HFFc6 (cell line): ENCODE measurements at places on chromosomes 12 and 14.
A peak's percentile ranks its signal among the peaks of the same experiment; 100 is the strongest.

DNA sequence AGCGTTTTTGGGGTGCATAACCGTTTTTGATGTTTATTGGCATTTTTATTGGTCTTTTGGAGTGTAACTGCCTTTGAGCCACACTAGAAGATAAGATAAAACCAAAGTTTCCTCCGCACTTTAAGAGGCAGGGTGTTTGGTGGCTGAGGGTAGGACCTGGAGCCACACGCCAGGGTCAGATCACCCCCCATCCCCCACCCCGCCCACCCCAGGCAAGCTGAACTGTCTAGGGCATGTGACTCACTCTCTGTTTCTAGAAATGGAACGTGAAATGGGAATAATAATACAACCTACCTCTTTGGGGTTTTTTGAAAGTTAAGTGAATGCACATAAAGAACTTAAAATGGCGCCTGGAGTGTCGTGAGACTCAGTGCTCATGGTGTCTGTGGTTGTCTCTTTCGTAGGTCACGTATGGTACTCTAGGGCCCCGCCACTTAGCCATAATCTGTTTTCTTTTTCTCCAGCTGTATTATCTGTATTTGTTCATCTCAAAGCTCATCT, 56.0 kb downstream of the PPP2R5C start:
- no peak for DNase-seq

GRCh38 chr12:114140576-114140975, 174.5 kb upstream of the RBM19 start:
- no peak for DNase-seq

DNA sequence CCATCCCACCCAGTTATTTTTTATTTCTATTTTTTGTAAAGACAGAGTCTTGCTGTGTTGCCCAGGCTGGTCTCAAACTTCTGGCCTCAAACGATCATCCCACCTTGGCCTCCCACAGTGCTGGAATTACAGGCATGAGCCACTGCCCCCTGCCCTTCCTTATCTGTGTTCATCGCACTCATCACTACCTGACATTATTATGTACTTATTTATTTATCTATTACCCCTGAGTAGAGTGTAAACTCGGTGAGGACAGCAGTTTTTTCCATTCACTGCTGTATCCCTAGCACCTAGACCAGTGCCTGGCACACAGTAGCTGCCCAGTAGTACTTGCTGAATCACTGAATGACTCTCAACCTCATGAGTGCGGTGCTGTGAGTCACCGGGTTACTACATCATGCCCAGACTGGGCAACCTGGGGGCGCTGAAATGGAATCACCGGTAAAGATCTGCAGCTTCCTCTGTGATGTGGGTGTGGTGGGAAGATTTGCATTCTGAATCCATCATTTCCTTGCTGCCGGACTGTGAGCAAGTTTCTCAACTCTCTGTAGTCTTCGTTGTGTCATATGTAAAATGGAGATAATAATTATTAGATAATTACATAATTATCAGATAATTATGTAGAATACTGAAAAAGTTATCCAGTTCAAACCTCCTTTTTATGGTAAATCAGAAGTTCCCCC, 81.9 kb upstream of the USP44 start:
- peak; percentile 88 for DNase-seq

GRCh38 chr14:65993103-65993502, 493.1 kb upstream of the CCDC196 start:
- DNase-seq: no peak

- peak; percentile 96 for DNase-seq
These were observed 58.7 kb downstream of the ST8SIA1 start for GRCh38 chr12:22275843-22276242.

DNA sequence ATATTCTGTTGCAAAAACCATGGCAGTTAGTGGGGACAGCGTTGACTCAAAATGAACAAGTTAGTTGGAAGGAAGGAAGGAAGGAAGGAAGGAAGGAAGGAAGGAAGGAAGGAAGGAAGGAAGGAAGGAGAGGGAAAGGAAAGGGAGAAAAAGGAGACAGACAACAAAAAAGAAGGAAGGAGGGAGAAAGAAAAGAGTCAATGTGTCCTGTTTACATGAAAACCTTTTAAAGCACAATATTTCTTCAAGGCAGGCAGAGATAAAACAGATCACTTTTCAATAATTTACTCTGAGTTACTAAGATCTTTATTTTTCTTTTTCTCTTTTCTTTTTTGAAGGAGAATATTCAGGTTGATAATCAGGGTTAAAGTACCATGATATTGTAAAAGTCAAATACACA, 99.4 kb downstream of the CCER1 start:
- DNase-seq: no peak

DNA sequence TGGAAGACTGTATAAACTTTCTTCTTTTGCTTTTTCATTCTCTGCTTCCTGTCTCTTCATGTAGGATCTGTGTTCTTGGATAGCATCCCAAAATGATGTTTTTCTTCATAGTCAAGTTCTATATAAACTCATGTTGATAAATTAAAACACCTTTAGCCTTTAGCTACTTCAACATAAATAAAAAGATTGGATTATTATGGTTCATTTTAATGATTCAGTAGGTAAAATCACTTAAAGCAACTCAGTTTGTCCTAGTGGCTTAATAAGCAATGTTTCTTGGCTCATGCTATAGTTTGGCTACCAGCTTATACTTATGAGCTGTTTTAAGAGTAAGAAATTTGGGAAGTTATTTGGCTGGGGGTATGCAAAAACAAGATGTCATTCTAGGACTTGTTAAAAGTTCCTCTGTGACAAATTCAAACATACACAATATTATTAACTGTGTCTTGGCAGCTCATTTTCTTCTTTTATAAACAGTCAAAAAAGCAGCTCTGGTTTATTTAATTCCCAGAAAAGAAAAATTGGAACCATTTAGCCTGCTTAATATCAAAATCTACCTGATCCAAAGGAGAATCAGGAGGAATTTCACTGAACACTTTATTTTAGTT, 111.4 kb downstream of the TMTC3 start:
- DNase-seq: no peak

DNA sequence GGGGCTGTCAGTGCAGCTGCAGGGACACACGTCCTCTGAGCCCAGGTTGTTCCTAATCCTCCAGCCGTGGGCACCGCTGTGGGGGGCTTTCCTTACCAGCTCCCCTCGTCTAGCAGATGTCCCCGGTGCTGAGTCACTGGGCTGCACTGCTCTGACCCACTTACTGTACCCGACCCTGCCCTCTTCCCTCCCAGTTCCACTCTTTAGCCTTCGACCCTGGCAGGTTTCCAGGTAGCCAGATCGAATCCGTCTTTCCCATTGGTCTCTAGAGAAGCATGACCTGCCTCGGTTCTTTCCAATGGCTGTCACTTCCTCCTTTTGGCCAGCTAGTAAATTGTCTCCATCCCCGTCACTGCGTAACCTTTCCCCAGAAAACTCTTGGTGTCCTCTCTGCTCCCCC, 48.4 kb downstream of the ELK3 start:
- DNase-seq: no peak

DNA sequence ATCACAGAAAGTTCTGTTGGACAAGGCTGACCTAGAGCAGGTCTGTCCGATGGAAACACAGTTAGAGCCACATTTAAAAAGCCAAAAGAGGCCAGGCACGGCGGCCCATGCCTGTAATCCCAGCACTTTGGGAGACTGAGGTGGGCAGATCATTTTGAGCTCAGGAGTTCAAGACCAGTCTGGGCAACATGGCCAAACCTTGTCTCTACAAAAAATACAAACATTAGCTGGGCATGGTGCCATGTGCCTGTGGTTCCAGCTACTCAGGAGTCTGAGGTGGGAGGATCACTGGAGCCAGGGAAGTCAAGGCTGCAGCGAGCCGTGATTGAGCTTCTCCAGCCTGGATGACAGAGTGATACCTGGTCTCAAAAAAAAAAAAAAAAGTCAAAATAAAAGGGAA, 14.9 kb downstream of the UBE3B start:
- no peak for DNase-seq

GRCh38 chr14:56357428-56357827, 222.2 kb upstream of the TMEM260 start:
- DNase-seq: no peak

GRCh38 chr12:1741154-1741949, 50.5 kb downstream of the ADIPOR2 start:
- peak; percentile 41 for DNase-seq

DNA sequence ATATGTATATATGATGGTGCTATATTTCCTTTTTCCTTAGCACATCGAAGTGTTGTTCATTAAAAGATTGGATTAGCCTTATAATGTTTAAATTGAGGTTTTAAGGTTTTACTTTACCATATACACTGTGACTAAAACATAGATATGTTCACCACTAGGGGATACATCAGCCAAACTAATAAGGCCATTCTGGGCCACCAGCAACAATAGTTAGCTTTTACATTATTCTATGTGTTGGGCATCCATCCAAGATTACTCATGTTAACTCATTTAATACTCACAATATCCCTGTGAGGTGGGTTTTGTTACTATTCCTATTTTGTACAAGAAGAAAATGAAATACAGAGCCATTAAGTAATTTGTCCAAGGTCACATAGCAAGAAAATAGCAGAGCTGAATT, 202.6 kb upstream of the AVPR1A start:
- no peak for DNase-seq

- DNase-seq: peak; percentile 24
These were observed 883 bp downstream of the FOXJ2 start for GRCh38 chr12:8033153-8034044.

- DNase-seq: no peak
These were observed 158.1 kb downstream of the FLRT2 start for GRCh38 chr14:85688006-85688405.
